Substantia nigra (tissue), 51 donors: ENCODE measurements at places on chromosomes 12 and 14.

GRCh38 chr14:59344016-59344415 lies 121.2 kb downstream of the GPR135 start:
- DNase-seq = no peak

DNA sequence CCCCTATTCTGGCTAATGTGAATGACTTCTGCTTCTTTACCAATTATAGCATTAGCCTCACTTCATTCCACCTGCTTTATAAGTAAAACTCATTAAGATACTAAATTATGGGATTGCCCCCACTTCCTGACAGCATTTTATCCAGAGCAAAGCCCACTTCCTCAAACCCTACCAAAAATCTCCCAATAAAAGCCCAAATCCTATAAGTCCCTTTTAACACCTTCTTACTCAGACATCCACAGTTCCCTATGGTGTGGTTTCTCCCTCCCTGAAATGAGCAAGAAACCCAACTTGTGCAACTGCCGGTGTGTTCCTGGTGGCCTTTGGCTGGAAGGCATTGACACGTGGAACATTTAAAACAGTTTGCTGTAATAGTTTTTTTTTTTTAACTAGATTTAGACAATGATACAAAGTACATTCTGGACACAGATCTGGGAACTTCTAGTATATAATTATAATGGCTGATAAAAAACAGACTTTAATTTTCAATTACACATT lies 53.1 kb downstream of the BRMS1L start:
- no peak for DNase-seq

DNA sequence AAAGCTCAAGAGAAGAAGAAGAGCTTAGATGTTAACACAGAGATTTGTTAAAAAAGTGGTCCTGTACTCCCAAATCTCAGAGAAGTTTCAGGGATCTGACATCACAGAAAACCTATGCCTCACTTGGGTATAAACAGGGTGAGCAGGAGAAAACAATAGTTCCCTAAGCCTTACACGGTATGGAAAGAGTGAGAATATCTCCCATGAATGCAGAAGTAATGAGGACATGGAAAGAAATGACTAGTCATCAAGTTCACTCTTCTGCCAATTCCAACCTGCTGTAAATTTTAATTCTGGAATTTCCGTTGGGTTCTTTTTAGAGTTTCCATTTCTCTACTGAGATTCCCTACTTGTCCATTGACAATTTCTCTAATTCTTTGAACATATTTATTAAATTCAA lies 6.2 kb upstream of the PTGER2 start:
- DNase-seq = no peak

GRCh38 chr12:96210376-96211055 lies 16.3 kb downstream of the ELK3 start:
- DNase-seq = no peak

GRCh38 chr14:32224737-32225377 lies 21.8 kb upstream of the RNU6-8 start:
- DNase-seq = no peak

DNA sequence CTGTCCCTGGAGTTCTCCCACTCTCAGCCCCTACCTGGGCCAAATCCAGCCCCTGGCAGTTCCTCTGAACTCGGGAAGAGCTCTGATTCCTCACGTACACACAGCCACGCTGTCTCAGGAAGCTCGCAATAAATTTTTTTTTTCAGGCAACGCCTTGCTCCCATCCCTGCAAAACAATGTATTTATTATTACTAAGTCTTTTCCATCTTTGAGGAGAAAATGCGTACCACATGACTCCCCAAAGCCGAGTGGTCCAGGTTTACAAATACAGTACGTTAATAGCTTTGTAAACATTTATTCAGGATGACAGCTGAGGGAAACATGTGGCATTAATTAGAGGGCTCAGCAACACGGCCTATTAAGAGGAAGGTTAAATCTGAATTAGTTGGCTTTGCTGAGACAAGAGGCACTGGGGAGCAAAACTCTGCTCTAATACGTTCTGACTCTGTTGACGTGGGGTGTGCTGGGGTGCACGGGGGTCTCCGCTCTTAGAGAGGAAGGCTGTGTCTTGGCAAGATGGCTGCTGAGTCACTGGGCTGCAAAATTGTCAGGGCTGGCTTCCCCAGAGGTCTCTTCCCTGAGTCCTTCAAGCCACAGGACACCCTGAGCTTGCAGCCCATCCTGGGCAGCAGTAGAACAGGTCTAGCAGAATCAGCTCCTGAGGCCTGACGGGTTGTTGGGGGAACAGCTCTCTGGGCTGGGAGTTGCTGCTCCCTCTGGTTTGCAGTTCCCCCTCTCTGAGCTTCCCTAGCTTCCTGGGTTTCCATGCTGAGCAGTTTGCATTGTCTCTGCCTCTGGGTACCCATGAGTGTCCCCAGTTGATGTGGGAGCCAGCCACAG lies 185.2 kb upstream of the TBX3 start:
- no peak for DNase-seq

DNA sequence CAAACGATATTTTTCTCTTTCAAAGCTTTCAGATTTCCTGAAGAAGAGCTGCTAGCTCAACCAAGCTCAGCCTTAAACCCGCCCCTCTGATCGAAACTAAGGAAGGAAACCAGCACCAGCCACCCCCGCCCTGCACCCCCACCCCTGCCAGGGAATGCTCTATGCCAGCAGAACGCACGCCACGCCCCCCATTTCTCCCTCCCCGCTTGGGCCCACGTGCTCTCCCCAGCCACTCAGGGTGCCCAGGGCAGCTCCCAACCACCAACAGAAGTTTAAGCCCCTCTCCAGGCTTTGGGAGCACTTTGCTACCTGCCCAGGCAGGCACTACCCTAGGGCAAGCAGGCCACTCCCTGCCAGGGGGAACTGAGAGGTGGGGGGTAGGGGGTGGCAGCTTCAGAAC lies 18.8 kb upstream of the KRT78 start:
- DNase-seq = no peak

DNA sequence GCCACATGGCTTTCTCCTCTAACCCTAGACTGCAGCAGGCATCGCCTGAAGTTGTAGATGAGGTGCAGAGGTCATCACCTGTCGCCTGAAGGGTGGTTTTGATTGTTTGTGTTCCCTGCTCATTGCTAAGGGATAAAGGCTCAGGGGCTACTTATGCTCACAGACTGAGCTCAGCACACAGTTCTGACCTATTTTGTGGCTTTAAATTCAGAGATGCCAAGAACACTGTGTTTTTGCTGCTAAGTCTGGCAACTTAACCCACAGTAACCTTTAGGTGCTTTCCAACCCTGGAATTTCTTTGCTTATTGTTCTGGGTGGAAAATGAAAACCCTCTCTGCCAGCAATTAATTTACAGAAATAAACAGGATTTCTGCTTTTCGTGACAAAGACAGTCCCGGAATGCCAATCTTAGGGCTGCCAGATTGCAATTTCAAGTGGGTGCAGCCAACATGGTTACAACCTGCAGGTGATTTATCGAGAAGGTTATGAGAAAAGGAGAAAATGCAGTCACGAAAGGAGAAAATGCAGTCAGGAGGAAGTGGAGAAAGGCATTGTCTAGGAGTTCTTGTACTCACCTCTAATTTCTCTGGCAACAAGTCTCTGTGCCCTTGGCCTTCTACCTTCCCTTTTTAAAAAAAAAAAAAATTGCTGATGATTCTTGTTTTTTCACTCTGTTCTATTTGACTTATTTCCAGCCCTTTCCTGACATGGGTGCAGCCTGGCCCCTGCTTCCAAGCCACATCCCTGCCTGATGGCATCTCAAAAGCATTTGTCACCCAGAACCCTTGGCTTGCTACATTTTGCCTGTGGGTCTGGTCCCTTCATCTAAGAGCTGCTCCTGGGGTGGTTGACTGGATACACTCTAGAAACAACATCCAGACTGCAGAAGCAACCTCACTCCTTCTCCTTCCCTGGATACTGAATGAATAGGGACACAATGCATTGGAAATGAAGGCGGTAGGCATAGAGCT lies 23.3 kb downstream of the NPC2 start:
- no peak for DNase-seq

DNA sequence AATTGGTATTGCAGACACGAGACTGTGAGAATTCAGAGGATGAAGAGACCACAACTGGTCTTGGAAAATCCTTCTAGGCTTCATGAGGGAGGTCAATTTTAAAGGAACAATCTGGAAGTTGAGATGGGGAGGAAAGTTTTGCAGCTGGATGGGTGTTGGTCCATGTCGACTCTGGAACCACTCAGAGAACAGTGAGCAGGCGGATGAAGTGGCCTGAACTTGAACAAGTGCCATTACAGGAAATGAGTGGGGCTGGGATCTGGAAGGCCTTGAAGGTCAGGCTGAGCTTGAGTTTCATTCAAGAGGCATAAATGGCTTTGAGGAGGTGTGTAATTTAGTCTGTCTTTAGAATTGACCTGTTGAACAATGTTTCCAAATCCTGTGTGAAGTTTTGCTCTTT lies 140.9 kb downstream of the GALC start:
- no peak for DNase-seq

- no peak for DNase-seq
These were observed 7.1 kb upstream of the ITPK1 start for GRCh38 chr14:93122826-93123225.

GRCh38 chr12:113766131-113766878 lies 199.8 kb downstream of the RBM19 start:
- no peak for DNase-seq

DNA sequence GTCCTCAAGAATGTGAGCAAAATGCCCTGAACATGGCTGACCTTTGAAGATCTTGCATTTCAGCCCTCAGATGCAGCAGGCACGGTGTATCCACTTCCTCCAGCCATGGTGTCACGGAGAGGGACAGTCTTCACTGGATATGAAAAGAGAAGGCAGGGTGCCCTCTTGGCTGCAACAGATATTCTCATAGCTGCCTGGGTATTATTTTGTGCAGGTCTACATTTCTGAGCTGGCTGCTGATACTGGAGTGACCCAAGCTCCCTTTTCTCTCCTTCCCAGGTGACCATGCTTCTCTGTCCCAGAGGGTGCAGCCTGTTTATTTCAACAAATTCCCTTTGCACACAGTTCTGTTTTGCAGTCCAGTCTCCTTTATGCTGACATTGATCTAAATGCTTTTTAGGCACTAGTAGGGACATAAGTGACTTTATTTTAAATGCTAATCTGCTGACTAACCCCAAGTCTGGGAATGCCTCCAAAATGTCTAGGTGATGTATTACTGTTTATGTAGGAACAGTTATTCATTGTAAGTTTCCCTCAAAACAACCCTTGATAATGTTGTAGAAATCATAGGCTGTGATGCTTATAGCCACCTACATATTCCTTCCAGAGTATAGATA lies 17.4 kb upstream of the PYGL start:
- DNase-seq = no peak

GRCh38 chr12:121430833-121431415 lies 31.0 kb downstream of the RNF34 start:
- DNase-seq = no peak

DNA sequence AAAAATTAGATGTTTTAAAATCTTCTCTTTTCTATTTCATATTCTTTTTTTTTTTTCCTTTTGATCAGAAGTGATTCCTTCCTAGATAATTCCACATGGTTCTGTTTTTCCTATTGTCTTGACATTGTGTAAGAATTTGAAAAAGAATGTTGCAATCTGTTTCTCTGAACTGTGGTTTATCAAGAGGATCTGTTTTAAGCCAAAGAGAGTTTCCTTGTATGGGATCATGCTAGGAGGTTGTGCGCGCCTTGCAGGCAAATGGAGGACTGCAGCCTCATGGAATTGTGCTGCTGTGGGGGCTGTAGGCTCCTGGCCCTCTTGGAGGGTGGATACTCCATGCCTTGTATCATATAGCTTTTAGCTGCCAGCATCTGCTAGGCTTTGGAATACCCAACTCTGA lies 43.3 kb upstream of the MBIP start:
- DNase-seq = no peak

DNA sequence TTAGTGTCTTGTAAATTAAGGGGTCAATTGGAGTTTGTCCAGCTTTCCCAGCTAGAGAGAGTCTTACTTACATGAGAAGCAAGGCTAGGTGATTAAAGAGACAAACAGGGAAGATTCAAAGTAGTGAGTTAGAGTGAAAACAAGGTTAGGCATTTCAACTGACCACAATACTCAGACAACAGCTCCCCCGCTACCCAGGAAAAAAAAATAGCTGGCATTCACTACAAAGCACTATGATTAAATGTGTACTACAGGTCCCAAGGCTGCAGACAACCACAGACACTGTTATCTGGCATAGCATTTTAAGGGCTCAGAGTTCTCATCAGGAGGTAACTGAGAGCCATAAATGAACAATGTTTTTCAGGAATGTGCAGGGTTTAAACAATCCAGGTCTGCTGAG lies 680.9 kb downstream of the TMEM121 start:
- DNase-seq = no peak

DNA sequence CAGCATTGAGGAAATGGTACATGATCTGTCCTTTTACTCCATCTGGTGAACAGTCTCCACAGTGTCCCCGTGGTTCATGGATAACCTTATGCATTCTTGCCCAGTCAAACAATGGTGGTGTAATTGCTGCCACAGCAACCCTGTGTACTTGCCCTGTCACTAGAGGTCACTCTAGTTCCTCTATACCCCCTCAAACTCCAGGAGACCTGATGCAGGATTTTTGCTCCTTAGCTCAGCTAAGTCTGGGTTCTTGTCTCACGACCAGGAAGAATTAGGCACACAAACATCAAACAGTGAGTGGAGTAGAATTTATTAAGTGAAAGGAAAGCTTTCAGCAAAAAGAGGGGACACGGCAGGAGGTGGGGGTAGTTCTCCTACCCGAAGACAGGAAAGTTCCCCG lies 24.7 kb upstream of the EEA1 start:
- DNase-seq = no peak

DNA sequence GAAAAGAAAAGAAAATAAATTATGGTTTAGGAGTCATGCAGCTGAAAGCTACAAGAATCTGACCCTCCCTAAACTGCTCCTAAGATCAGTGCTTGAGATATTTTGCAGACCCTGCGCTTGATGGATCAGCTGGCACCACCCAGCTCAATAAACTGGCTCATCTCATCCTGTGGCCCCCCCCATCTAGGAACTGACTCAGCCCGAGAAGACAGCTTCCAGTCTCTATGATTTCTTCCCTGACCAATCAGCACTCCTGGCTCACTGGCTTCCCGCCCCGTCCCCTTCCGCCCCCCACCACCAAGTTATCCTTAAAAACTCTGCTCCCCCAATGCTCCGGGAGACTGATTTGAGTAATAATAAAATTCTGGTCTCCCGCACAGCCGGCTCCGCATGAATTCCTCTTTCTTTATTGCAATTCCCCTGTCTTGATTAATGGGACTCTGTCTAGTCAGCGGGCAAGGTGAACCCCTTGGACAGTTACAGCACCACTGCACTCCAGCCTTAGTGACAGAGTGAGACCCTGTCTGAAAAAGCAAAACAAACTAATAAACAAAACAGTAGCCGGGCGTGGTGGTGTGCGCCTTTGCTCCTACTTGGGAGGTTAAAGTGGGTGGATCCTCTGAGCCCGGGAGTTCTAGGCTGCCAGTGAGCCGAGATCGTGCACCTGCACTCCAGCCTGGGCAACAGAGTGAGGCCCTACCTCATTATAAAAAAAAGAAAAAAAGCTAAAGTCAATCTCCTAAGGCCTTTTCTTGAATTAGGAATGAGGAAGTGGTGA lies 24.5 kb upstream of the SPTLC2 start:
- no peak for DNase-seq

- no peak for DNase-seq
These were observed 39.7 kb upstream of the VCPKMT start for GRCh38 chr14:50156111-50156510.
